ENCODE measurements at places on chromosomes 1 and 21. TPM values are rescaled to one million over a fixed set of nuclear protein-coding genes. Genes with fewer than 3 reads are reported as not detected.

DNA sequence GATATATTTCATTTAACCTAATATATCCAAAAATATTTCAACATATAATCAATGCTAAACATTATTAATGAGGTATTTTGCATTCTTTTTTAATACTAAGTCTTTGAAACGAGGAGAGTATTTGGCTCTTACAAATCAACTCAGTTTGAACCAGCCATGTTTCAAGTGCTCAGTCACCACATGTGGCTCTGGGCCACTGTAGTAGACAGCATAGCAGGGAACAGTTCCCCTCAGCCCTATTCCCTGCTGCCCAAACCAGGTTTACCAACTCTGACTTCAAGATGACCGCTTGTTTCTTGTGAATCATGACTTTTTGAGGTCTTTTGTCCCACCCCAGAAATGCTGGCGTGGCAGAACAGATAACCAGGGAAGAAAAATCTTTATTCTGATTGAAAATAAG, 5.7 kb downstream of the ZNF672 start:
- H3K27ac ChIP-seq, result no peak overlapping the region
- no peak for DNase-seq

- H3K4me1 ChIP-seq, result peaks cover 10% of the 10 kb centered on the region
- H3K4me3 ChIP-seq, result peak within 1 kb of the TSS; percentile 42
- no peaks in the 10 kb centered on the region for H3K36me3 ChIP-seq
- H3K27ac ChIP-seq, result peak within 1 kb of the TSS; percentile 58
These were observed at the start of gene STUM for GRCh38 chr1:226548256-226549093. Gene STUM, plus strand, starts transcription at chr1:226548764. Its CDS starts 141 bp downstream, at chr1:226548905.

DNA sequence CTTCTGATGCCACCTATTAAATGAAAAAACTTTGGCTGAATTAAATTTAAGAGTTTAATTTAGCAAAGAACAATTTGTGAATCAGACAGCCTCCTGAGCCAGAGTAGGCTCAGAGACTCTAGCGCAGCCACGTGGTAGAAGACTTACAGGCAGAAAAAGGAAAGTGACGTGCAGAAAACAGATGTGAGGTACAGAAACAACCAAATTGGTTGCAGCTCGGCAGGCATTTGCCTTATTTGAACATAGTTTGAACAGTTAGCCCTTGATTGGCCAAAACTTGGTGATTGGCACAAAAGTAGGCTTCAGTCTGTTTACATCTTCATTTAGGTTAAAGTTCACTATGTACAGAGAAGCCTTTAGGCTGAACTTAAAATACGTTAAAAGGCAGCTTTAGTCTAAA, 22.9 kb downstream of the TCP10L start:
- peak overlapping the region; percentile 47 for H3K27ac ChIP-seq
- H3K27me3 ChIP-seq, result no peaks in the 10 kb centered on the region
- no peaks in the 10 kb centered on the region for H3K4me1 ChIP-seq
- H3K36me3 ChIP-seq, result no peaks in the 10 kb centered on the region
- no peak overlapping the region for H3K4me3 ChIP-seq

DNA sequence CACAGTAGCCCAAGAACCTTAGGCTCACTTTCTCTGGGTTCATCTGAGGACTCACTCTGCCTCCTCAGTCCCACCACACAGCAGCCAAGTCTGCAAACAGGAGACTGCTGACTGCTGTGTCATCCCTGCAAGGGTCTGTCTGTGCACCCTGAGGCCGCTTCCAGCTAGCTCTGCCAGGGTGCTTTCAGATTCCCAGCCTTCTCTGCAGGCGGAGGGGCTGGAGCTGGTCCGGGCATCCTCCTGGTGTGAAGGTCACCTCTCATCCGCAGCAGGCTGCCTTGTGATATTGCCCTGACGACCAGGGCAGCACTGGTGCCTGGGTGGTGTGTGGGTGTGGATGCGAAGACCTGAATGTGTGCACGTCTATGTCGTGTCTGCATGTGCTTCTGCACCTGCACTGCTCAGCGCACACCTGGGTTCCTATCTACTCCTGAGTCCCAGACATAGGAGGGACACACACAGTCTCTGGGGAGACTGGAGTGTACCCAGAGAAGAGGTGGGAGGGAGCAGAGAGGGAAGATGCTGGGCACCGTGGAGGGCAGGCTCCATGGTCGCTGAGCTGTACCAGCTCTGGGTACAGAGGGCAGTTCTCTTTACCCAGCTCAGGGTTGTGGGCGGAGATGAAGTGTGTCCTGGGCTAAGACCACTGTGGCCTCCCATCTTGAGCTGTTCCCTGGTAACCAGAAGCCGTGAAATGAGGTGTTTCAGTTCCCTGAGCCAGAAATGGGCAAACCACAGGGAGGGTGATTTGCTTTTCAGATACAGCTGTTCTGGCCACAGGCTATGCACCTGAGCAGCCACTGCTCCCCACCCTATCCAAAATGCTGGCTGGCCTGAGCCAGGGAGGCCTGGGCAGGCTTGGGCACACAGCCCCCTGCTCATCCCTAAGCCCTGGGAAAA, 160.9 kb upstream of the CSF3R start:
- H3K36me3 ChIP-seq, result no peaks in the 10 kb centered on the region
- no peaks in the 10 kb centered on the region for H3K27me3 ChIP-seq
- H3K4me3 ChIP-seq, result no peak overlapping the region
- no peaks in the 10 kb centered on the region for H3K4me1 ChIP-seq
- H3K27ac ChIP-seq, result no peak overlapping the region

DNA sequence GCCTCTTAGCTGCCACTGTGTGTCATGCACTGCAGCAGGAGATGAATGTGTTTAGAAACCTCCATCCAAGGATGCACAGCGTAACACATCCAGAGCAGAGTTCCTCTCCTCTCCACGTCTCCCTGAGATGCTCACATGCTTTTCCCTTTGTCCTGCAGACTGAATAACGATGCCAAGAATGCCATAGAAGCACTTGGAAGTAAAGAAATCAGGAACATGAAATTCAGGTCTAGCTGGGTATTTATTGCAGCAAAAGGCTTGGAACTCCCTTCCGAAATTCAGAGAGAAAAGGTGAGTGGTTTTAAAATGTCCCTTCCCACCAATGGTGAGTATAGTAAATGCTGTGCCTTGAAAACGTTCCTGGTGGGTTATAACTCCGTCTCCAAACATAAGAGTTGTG, 13.4 kb upstream of the MX2 start:
- no peak overlapping the region for H3K4me3 ChIP-seq
- peak overlapping the region; percentile 5 for H3K27ac ChIP-seq
- peak; percentile 39 for DNase-seq
- H3K27me3 ChIP-seq, result no peaks in the 10 kb centered on the region

DNA sequence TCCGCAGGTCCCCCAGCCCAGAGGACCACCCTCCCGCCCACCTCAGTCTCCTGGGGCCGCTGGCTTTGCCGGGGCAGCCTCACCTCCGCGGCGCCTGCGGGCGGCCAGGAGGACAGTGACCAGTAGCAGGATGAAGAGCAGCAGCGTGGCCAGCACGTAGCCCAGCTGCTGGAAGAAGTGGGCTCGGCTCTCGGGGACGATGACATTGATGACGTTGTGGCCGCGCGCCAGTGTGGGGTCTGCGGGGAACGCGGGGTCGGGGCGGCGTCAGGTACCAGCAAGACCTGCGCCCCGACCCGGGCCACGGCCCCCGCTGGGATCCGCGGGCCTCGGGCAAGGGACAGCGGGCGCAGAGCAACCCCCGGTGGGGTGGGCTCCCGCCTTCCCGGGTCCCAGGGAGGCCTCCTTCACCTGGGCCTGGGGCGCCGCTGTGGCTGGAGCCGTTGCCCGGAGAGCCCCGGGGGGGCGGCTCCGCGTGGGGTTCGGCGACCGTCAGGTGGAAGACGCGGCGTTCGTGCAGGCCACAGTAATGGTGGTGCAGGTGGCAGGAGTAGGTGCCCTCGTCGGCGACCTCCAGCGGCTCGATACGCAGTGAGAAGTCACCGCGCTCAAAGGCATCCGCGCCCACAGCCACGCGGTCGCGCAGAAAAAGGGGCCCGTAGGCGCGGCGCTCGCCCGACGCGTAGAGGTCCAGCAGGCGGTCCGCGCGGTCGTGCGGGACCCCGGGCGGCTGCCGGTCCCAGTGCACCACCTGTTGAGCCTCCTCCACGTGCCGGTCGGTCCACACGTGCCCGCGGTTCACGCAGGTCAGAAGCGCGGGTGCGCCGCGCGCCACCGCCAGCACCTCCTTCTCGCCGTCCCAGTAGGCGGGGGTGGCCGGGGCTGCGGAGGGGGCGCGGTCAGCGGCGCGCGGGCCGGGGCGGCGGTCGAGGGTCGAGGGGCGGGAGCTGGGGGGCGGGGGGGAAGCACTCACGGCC, 3.8 kb downstream of the MXRA8 start:
- H3K4me1 ChIP-seq, result no peaks in the 10 kb centered on the region
- no peak for DNase-seq
- no peaks in the 10 kb centered on the region for H3K27me3 ChIP-seq
- H3K27ac ChIP-seq, result no peak overlapping the region
- no peaks in the 10 kb centered on the region for H3K36me3 ChIP-seq

- peak overlapping the region; percentile 46 for H3K27ac ChIP-seq
- no peaks in the 10 kb centered on the region for H3K4me1 ChIP-seq
- H3K36me3 ChIP-seq, result no peaks in the 10 kb centered on the region
- no peaks in the 10 kb centered on the region for H3K27me3 ChIP-seq
- no peak for DNase-seq
- H3K4me3 ChIP-seq, result no peak overlapping the region
These were observed 18.2 kb downstream of the CRYZ start for GRCh38 chr1:74714429-74715235.

DNA sequence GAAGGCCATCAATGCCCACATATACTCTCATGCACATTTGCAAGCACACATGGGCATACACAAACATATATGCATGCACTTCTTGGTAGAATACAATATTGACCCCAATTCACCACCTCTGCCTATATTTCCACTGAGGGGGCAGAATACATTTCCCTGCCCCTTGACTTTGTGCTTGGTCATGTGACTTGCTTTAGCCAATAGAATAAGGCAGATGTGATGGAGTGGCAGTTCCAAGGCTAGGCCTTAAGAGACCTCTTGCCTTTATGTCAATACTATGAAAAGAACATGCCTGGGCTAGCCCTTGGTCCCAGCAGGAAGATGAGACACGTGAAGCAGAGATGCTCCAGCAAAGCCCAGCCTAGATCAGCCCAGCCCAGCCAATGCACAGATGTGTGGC, 66.0 kb upstream of the GRIK3 start:
- H3K4me3 ChIP-seq, result no peak overlapping the region
- DNase-seq, result no peak
- H3K27ac ChIP-seq, result no peak overlapping the region
- H3K4me1 ChIP-seq, result no peaks in the 10 kb centered on the region

GRCh38 chr1:178513278-178513983, 522 bp downstream of the TEX35 start:
- H3K27me3 ChIP-seq, result no peaks in the 10 kb centered on the region
- DNase-seq, result no peak
- H3K36me3 ChIP-seq, result no peaks in the 10 kb centered on the region
- H3K4me1 ChIP-seq, result no peaks in the 10 kb centered on the region

DNA sequence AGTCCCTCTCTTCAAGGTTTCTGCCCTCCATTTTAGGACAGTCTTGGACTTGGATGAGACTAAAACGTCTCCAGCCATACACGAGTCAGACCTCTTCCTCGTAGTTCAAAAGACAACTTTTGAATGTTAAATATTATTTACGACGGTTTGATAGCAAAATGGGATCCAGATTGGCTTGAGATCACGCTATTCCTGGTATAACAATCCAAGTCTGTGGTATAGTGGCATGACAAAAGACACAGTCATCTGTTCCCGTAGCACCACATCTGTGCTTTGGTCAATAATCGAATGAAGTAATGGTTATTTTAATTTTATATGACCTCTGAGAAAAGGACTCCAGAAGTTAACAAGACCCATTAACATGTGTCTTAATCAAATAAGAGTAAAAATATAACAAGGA, 7.0 kb downstream of the PCP4 start:
- no peak overlapping the region for H3K27ac ChIP-seq
- no peak overlapping the region for H3K4me3 ChIP-seq
- no peaks in the 10 kb centered on the region for H3K27me3 ChIP-seq
- no peaks in the 10 kb centered on the region for H3K4me1 ChIP-seq
- no peaks in the 10 kb centered on the region for H3K36me3 ChIP-seq

DNA sequence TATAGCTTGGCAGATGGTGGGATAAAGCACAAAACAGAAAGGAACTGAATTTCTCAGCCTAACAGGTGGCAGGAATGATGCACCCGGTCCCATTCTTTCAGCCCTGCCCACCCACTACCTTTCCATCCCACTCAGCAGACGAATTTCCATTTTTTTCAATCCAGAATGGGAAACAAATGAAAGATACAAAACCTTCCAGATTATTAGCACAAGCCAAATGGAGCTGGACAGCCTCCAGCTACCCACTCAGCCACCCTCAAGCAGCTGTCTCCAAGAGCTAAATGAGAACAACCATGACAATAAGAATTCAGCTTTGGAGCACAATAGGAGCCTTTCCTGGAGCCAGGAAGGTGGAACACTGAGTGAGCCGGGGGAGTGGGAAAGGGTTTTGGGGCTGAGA, 96.3 kb upstream of the ST6GALNAC5 start:
- no peak for DNase-seq
- no peaks in the 10 kb centered on the region for H3K27me3 ChIP-seq
- no peaks in the 10 kb centered on the region for H3K4me1 ChIP-seq
- no peak overlapping the region for H3K27ac ChIP-seq
- no peaks in the 10 kb centered on the region for H3K36me3 ChIP-seq

DNA sequence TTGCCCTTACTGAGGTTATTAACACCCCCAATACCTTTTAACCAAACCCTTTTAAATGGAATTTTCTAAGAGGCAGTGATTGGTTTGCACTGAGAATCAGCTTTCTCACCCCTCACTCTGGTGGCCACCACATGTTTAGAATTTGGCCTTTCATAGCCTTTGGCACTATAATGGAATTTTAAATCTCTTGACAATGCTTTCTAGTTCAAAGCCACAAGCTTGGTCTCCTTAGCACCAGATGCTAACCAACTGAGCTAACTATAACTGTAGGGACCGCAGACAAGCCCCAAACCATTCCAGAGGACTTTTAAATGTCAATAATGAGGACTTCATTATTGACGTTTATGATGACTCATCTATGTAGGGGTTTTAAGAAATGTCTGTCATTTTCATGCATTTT, 238.7 kb upstream of the SNX7 start:
- DNase-seq, result no peak
- H3K27ac ChIP-seq, result no peak overlapping the region
- H3K4me3 ChIP-seq, result no peak overlapping the region
- no peaks in the 10 kb centered on the region for H3K36me3 ChIP-seq
- H3K27me3 ChIP-seq, result no peaks in the 10 kb centered on the region

GRCh38 chr1:101017448-101017847, 8.1 kb downstream of the DPH5 start:
- H3K27ac ChIP-seq, result no peak overlapping the region
- no peak overlapping the region for H3K4me3 ChIP-seq
- no peaks in the 10 kb centered on the region for H3K27me3 ChIP-seq
- H3K4me1 ChIP-seq, result no peaks in the 10 kb centered on the region
- DNase-seq, result no peak
- H3K36me3 ChIP-seq, result no peaks in the 10 kb centered on the region

DNA sequence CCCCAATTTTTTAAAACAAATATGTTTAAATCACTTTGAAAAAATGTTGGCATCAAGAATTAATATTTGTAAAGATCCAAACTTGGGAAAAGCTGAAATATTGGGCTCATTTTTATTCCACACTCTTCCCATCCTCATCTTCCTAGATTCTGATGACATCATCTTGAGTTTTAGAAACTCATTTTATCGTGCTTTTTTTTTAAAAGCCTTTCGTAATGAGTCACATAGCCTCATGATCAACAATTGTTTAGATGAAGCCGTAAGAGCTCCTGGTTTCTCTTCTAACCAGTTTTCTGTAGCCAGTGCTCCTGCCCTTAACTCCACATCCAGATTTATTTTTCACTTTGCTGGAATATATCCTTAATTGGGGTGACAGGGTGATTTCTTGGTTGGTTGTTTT, 78.6 kb downstream of the POFUT2 start:
- DNase-seq, result no peak
- no peak overlapping the region for H3K27ac ChIP-seq
- H3K36me3 ChIP-seq, result no peaks in the 10 kb centered on the region
- no peak overlapping the region for H3K4me3 ChIP-seq
- H3K4me1 ChIP-seq, result no peaks in the 10 kb centered on the region

Gene SH3BP5L
- 23.3 TPM for total RNA-seq

Gene MYCL
- 19.7 TPM for total RNA-seq

Gene KRTAP20-4
- total RNA-seq, result not detected

Gene NOS1AP
- total RNA-seq, result 9.9 TPM

Gene PLEKHN1
- 6.4 TPM for total RNA-seq
